ENCODE measurements at places on chromosomes 7 and 10.
A peak's percentile ranks its signal among the peaks of the same experiment; 100 is the strongest.

GRCh38 chr7:49773936-49774458 is 559 bp downstream of the VWC2 start:
- no peak for DNase-seq

DNA sequence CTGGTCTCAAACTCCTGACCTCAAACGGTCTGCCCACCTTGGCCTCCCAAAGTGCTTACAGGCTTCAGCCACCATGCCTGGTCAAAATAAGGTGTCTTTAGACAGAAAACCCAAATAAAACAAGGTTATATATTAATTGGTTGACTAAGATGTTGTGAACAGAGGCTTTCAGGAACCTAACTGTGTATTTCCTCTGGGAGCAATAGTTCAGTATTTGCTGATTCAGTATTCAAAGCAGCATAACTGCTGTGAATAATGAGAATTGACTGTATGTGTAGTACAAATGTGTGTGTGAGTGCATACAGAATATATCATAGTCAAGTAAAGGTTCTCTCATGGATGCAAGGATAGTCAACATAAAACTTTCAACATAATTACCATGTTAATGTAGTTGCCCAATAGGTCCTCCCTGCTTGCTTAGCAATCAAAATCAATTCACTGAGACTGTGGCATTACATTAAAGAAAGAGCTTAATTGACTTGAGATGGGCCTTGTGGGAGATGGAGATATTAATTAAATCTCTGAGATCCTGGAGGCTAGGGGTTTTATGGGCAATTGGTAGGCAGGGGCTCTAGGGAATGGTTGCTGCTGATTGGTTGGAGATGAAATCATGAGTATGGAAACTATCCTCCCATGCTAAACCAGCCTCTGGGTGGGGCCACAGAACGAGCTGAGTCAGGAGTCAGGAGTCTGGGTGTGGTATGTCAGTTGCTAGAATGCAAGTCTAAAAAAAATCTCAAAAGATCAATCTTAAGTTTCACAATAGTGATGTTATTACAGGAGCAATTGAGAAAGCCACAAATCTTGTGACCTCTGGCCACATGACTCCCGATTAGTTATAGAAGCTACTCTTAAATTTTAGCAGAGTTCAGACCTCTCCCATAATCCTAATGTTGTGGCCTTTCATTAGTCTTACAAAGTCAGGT is 162.7 kb downstream of the AKR1D1 start:
- no peak for DNase-seq

DNA sequence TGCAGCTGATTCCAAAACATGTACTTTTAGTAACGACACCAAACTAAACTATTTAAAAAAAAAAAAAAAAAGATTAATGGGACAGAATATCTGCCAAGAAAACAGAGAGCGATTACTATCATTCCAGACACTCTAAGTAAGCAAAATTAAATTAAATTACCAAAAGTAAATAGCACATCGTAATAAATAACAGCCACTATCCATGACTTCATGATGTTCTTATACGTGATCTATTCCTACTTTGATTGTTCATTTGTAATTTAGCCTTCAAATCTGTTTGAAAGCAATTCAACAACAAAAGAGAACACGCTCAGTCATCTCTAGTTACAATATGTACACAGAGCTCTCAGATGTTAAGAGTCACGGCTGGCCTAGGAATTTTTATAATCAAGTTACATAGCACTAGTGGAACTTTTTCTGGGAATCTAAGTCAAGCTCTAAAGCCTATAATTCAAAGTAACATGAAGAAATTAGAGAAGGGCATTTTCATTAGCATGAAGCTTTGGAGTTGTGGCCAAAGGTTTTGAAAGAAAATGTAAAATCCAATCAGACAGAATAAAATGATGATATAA is 241.7 kb upstream of the NEBL start:
- no peak for DNase-seq

DNA sequence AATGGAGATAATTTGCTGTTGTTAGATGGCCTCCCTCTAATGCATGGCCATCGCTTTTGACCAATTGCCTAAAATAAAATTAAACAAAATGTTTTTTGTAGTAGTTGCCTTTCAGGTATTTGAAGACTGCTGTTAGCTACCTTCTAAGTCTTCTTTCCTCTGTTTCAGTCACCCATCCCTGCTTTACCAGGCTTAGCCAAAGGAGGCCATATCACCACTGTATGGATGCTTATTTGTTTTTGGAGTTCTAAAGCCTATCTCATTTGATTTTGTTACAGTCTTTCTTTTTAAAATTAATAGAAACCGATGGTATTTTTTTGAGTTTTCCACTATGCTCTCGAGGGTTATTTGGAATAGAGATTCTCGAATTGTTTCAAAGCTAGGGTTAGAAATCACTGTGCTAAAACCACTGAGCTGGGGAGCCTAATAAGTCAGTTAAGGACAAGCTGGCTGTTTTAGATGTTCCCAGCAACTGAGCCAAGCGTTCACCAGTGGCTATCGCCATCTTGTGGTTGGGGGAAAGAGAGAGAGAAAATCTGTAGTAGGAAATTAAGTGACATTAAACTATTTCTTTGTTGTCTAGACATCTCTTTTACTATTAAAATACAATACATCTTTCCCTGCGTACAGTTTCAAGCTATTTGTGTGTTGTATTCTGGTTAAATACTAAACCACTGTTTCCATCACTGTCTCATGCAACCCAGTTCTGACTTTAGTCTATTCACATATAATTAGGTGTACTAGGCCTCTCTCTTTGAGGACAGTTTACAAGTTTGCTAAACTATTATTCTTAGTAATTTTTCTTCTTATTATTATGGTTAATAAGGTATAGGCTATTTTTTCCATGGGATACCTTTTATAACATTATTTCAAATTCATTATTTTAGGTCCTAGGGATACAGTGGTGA is 52.2 kb downstream of the GPR158 start:
- DNase-seq: no peak

GRCh38 chr10:99551158-99551557 is 18.4 kb downstream of the NKX2-3 start:
- DNase-seq: no peak

DNA sequence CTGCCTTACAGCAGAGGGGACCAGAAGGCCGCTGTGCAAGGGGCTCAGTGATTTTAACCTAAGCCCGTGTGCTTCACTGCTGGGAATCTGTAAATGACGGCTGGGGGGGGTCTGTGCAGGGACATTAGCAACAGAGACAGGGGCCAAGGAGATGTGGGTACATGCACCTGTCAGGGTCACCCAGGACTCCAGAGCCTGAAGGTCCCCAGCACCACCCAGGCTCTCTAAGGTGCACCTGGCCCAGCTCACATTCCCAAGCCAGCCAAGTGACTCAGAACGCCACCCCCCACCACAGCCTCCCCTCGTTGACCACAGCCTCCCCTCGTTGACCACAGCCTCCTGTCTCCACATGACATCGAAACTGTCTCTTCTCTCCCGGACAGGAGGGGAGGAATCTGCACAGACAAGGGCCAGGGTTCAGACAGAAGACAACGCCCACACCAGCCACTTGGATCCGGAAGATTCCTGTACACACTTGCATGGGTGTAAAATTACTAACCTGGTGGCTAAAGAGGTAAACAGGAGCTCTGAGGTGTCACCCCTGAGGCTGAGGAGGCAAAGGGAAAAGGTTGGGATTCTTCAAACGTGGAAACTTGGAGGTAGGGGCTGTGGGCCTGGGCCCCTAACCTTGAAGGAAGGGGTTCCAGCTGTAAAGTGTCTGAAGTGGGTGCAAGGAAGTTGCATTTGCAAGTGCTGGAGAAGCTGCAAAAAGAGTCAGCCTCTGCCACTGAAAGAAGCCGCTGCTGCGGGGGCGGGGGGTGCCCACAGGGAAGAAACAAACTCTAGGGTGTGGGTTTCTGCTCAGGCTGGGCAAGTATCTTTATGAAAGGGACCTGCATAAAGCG is 27.0 kb downstream of the CALML3 start:
- peak; percentile 66 for DNase-seq

DNA sequence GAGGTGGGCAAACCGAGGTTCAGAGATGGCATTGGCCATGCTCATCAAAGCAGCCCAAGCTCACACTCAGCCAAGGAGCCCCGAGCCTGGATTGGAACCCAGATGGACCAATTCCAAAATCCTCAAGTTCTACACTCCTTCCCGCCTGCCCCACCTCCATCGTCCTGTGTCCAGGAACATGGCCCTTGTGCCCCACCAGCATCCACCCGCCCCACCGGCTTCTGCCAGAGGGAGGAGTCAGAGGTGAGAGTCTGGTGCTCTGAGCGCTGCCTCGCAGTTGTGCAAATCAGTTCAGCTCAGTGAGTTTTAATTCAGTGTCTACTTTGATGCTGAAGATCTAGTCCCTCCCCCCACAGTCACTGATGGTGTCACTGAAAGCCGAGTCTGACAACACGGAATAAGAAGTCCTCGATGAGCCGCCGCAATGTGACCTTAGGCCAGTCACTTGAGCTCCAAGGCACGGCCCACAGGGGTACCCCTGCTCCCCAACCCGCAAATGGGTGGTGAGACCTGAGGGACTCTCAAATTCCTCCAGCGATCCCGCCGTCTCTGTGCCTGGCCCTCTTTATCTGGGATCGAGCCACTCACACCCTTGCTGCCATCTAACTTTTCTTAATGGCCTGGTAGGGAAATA is 26.3 kb downstream of the PRKAG2 start:
- DNase-seq: no peak

GRCh38 chr10:62655337-62655994 is 149.1 kb upstream of the ADO start:
- DNase-seq: no peak

DNA sequence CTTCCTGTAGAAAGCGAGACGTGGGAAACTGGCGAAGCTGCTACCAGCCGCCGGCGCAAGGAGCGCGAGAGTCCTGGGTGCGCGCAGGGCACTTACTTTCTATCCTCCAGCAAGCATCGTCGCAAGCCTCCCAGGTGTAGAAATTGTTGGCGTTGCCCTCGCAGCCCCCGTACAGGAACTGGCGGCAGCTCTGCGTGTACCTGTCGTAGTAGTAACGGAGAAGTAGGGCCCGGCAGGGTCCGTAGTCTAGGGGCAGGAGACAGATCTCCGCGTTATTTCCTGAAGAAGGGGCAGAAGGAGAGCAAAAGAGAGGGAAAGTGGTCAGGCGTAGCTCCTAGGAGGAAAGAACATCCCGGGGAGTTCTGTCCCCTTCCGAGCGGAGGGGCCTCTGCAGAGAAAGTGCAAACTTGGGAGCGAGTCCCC is 501 bp downstream of the TFPI2 start:
- DNase-seq: no peak

- no peak for DNase-seq
These were observed 63.9 kb downstream of the CCDC71L start for GRCh38 chr7:106597014-106597413.
